Astrocyte (in vitro differentiated cells and primary cell): ENCODE measurements at places on chromosomes 16 and 17. TPM values are rescaled to one million over a fixed set of nuclear protein-coding genes. Genes with fewer than 3 reads are reported as not detected.

The CCL1 gene
- not detected in 2 replicates for total RNA-seq

The RSKR gene
- 10.4 and 13.5 TPM in 2 replicates for total RNA-seq

The FNDC8 gene
- total RNA-seq = not detected in 2 replicates

The CDRT15L2 gene
- not detected in 2 replicates for total RNA-seq

The CES5A gene
- total RNA-seq = not detected in 2 replicates

The LRRC75A gene
- 0.36 TPM in 2 replicates for total RNA-seq

The GUCY2D gene
- not detected in 2 replicates for total RNA-seq

DNA sequence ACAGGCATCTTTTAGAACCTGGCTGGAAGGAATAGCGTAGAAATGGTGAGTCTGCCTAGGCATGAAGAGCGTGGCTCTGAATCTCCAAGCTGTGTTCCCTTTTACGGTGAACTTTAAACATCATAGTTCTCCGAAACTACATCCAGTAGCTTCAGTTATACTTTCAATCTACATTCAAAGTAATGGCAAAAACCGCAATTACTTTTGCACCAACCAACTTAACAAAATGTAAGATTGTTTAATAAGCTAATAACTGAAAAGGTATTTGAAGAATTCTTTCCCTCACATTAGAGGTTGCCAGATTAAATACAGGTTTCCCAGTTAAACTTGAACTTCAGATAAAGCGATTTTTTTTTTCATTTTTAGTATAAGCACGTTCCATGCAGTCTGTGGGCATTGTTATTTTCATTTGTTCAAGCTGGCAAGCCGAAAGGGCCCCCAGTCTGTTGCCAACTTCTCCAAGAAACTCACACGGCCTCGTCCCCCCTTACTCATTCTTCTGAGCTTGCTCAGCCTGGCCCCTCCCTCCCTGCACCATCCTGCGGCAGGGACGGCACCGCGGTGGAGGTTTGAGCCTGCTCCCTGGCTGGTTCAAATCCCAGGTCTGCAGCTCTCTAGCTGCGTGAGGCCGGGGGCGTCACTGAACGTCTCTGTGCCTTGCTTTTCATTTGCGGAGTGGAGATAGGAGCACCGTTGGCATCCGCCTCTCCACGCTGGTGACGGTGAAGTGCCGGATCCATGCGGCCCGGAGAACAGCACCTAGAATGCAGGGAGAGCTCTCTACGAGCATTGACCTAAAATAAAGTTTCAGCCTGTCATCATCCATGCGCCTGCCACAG, 3.5 kb upstream of the MTHFSD start:
- no peaks in the 10 kb centered on the region for H3K27me3 ChIP-seq
- DNase-seq = no peak
- peaks cover 17% of the 10 kb centered on the region for H3K4me1 ChIP-seq
- H3K4me3 ChIP-seq = no peak overlapping the region

- H3K36me3 ChIP-seq = no peaks in the 10 kb centered on the region
- H3K27ac ChIP-seq = no peak overlapping the region
- no peaks in the 10 kb centered on the region for H3K27me3 ChIP-seq
- no peak overlapping the region for H3K4me3 ChIP-seq
- DNase-seq = no peak
- no peaks in the 10 kb centered on the region for H3K4me1 ChIP-seq
Observed at GRCh38 chr16:80437707-80438106, 103.1 kb upstream of the DYNLRB2 start.

DNA sequence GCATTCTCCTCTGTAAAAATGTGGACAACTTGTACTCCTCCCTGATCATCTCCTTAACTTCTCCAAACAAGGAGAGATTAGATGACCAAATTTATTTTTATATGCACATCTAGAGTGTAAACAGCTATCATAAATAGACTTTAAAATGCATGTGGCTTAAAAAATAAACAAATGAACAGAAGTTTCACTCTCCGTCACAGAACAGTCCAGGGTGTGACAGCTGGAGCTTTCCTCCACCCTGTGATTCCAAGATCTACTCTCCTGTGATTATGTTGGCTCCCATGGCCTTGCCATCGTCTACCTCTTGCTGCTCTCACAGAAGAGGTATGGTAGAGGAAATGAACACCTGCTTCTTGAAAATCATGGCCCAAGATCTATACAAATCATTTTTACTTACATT, 560.2 kb downstream of the TOX3 start:
- no peaks in the 10 kb centered on the region for H3K4me1 ChIP-seq
- no peak overlapping the region for H3K4me3 ChIP-seq
- DNase-seq = no peak
- peaks cover 3% of the 10 kb centered on the region for H3K27me3 ChIP-seq
- H3K36me3 ChIP-seq = no peaks in the 10 kb centered on the region
- no peak overlapping the region for H3K27ac ChIP-seq

DNA sequence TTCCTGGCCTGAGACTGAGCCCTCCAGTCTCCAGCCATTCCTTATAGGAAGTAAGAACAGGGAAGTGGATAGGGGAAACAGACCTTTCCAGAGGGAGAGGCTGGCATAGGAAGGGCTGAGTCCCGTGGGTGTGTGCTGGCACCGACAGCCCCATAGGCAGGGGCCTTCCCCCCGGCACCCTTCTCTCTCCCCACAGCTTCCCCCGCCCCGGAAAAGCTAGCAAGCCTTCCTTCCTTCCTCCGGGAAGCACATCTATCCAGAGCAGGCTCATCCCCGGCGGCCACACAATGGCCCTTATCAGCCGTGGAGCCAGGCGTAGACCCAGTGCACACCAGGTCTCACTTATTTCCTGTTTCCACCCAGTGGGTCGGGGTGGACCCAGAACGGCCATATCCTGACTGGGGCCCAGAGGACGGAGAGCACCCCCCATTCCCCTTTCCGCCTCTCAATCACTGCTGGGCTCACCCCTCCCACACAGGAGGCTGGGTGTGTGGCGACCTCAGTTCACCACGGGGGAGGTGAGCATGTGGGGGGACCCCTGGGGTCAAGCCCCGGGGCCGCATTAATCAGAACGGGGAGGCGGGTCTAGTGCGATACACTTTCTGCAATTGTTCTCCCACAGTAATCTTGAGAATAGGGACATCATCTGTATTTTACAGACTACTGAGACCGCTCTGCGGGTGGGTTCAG, 950 bp upstream of the MYO1C start:
- H3K27ac ChIP-seq = no peak overlapping the region
- H3K27me3 ChIP-seq = no peaks in the 10 kb centered on the region
- no peaks in the 10 kb centered on the region for H3K36me3 ChIP-seq
- no peak overlapping the region for H3K4me3 ChIP-seq
- DNase-seq = no peak
- peaks cover 14% of the 10 kb centered on the region for H3K4me1 ChIP-seq

- peaks cover 31% of the 10 kb centered on the region for H3K4me1 ChIP-seq
- peaks cover 21% of the 10 kb centered on the region for H3K36me3 ChIP-seq
- peak within 1 kb of the TSS; percentile 82 for H3K4me3 ChIP-seq
- peak; percentile 60 for DNase-seq
- no peaks in the 10 kb centered on the region for H3K27me3 ChIP-seq
- peak within 1 kb of the TSS; percentile 92 for H3K27ac ChIP-seq
Observed at GRCh38 chr16:89507834-89508590, at the start of gene SPG7. Gene SPG7, plus strand, starts transcription at chr16:89508403. Its CDS starts 15 bp downstream, at chr16:89508418.

- no peaks in the 10 kb centered on the region for H3K4me1 ChIP-seq
- peaks cover 12% of the 10 kb centered on the region for H3K27me3 ChIP-seq
- no peak overlapping the region for H3K4me3 ChIP-seq
- no peak for DNase-seq
- H3K36me3 ChIP-seq = no peaks in the 10 kb centered on the region
Observed at GRCh38 chr16:66961914-66962313, 848 bp downstream of the CES3 start.

DNA sequence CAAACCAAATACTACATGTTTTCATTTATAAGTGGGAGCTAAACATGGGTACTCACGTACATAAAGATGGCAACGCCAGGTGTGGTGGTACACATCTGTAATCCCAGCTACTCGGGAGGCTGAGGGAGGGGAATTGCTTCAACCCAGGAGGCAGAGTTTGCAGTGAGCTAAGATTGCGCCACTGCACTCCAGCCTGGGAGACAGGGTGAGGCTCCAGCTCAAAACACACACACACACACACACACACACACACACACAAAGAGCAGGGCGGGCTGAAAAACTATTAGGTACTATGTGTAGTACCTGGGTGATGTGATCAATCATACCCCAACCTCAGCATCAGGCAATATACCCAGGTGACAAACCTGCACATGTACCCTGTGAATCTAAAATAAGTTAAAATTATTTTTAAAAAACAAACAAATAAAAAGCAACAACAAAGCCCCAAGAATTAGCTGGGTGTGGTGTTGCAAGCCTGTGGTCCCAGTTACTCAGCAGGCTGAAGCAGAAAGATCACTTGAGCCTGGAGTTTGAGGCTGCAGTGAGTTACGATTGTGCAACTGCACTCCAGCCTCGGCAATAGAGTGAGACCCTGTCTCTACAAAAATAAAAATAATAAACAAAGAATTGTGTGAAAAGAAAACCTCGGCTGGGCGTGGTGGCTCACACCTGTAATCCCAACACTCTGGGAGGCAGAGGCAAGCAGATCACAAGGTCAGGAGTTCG, 11.9 kb upstream of the FAAP100 start:
- H3K27ac ChIP-seq = no peak overlapping the region
- H3K4me1 ChIP-seq = peaks cover 55% of the 10 kb centered on the region
- peak; percentile 48 for DNase-seq
- no peak overlapping the region for H3K4me3 ChIP-seq
- peaks cover 24% of the 10 kb centered on the region for H3K36me3 ChIP-seq
- no peaks in the 10 kb centered on the region for H3K27me3 ChIP-seq

- no peaks in the 10 kb centered on the region for H3K27me3 ChIP-seq
- H3K27ac ChIP-seq = no peak overlapping the region
- H3K36me3 ChIP-seq = no peaks in the 10 kb centered on the region
- peak; percentile 26 for DNase-seq
- H3K4me1 ChIP-seq = no peaks in the 10 kb centered on the region
- H3K4me3 ChIP-seq = no peak overlapping the region
Observed at GRCh38 chr17:72254808-72255449, 134.1 kb downstream of the SOX9 start.

DNA sequence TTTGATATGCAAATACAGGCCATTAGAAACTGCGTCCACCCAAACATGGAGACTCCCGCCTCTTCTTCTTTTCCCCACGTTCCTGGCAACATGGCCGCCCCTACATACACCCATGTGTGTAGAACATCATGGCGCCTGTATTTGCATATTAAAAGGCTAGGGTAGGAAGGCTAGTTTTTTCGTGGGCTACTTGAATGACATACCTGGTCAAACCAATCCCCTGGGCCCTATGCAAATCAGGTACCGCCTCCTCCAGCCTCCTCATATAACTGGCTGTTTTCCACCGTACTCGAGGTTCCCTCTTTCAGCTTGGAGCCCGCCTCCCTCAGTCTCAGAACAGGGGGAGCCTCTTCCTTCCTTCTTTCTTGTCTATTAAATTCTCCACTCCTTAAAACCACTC, 840 bp upstream of the CD300LB start:
- DNase-seq = no peak
- H3K36me3 ChIP-seq = no peaks in the 10 kb centered on the region
- H3K4me3 ChIP-seq = no peak overlapping the region
- peaks cover 2% of the 10 kb centered on the region for H3K27me3 ChIP-seq
- no peaks in the 10 kb centered on the region for H3K4me1 ChIP-seq

- H3K27me3 ChIP-seq = no peaks in the 10 kb centered on the region
- no peaks in the 10 kb centered on the region for H3K36me3 ChIP-seq
- H3K4me3 ChIP-seq = no peak overlapping the region
- DNase-seq = no peak
- H3K27ac ChIP-seq = no peak overlapping the region
Observed at GRCh38 chr17:61253937-61254574, 145.6 kb upstream of the TBX2 start.

GRCh38 chr16:11208916-11209665, 46.9 kb downstream of the SOCS1 start:
- H3K36me3 ChIP-seq = no peaks in the 10 kb centered on the region
- DNase-seq = no peak
- no peak overlapping the region for H3K27ac ChIP-seq
- H3K4me1 ChIP-seq = peaks cover 8% of the 10 kb centered on the region
- H3K27me3 ChIP-seq = peaks cover 3% of the 10 kb centered on the region

GRCh38 chr16:65069766-65070165, 52.1 kb downstream of the CDH11 start:
- H3K27me3 ChIP-seq = no peaks in the 10 kb centered on the region
- peak overlapping the region; percentile 90 for H3K27ac ChIP-seq
- peaks cover 3% of the 10 kb centered on the region for H3K36me3 ChIP-seq
- peak overlapping the region; percentile 25 for H3K4me3 ChIP-seq
- no peak for DNase-seq
- H3K4me1 ChIP-seq = peaks cover 41% of the 10 kb centered on the region

- no peaks in the 10 kb centered on the region for H3K4me1 ChIP-seq
- no peak for DNase-seq
- no peak within 1 kb of the TSS for H3K4me3 ChIP-seq
- no peaks in the 10 kb centered on the region for H3K27me3 ChIP-seq
- no peak within 1 kb of the TSS for H3K27ac ChIP-seq
- peaks cover 15% of the 10 kb centered on the region for H3K36me3 ChIP-seq
Observed at GRCh38 chr17:76307966-76308338, at the start of gene QRICH2. Gene QRICH2, minus strand, starts transcription at chr17:76308276. Its CDS starts 278 bp downstream, at chr17:76307998.

GRCh38 chr16:85401917-85402766, 211.0 kb upstream of the GSE1 start:
- H3K27me3 ChIP-seq = no peaks in the 10 kb centered on the region
- peaks cover 15% of the 10 kb centered on the region for H3K4me1 ChIP-seq
- no peak overlapping the region for H3K4me3 ChIP-seq
- no peak overlapping the region for H3K27ac ChIP-seq

DNA sequence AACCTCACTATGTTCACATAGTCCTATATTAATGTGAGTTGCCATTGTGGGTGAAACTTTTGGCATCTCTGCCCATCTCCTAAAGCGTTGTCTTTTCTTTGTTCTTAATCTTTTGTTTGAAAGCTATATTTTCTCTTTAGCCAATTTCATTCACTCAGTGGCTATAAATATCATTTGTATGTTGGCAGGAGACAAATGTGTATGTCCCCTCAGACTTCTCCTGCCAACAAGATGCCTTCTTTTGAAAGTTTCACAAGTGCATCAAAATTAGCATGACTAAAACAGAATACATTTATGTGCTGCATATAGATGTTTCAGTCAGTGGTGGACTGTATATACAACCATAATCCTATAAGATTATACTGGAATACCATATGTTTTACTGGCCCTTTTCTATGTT, 109.0 kb downstream of the CA10 start:
- DNase-seq = no peak
- no peaks in the 10 kb centered on the region for H3K4me1 ChIP-seq
- no peak overlapping the region for H3K27ac ChIP-seq

DNA sequence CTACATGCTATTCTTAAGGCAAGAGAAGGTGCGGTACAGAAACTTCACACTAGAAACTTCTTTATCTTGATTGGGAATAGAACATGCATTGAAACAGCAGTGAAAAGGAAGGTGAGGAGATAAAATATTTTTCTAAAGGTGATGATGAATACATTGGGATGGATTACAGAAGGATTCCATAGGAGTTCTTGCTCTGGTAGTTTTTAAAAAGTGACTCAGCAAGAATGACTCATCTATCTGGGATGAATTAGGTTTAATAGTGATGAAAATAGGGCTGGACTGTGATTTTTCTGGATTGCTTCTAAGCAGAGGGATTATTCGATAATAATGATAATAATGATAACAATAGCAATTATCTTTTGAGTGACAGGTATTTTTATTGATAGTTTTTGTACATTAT, 65.6 kb upstream of the HS3ST4 start:
- no peak overlapping the region for H3K4me3 ChIP-seq
- no peaks in the 10 kb centered on the region for H3K27me3 ChIP-seq
- H3K36me3 ChIP-seq = no peaks in the 10 kb centered on the region
- no peak for DNase-seq
- no peaks in the 10 kb centered on the region for H3K4me1 ChIP-seq

GRCh38 chr17:80092959-80093358, 8.4 kb upstream of the GAA start:
- H3K36me3 ChIP-seq = no peaks in the 10 kb centered on the region
- no peaks in the 10 kb centered on the region for H3K4me1 ChIP-seq
- H3K27me3 ChIP-seq = no peaks in the 10 kb centered on the region

- H3K27me3 ChIP-seq = no peaks in the 10 kb centered on the region
- H3K4me3 ChIP-seq = no peak overlapping the region
- no peak for DNase-seq
- H3K27ac ChIP-seq = no peak overlapping the region
- peaks cover 19% of the 10 kb centered on the region for H3K4me1 ChIP-seq
Observed at GRCh38 chr16:31870809-31871208, 2.8 kb upstream of the ZNF267 start.
